ENCODE measurements at places on chromosomes 12 and 14.

- DNase-seq: no peak
- H3K27ac ChIP-seq: no peak overlapping the region
- H3K27me3 ChIP-seq: no peaks in the 10 kb centered on the region
These were observed 17.3 kb downstream of the USP44 start for GRCh38 chr12:95533985-95534384.

GRCh38 chr14:51895375-51895774 lies 35.0 kb downstream of the GNG2 start:
- H3K4me3 ChIP-seq: no peak overlapping the region
- no peak for DNase-seq
- peaks cover 50% of the 10 kb centered on the region for H3K4me1 ChIP-seq
- H3K27me3 ChIP-seq: no peaks in the 10 kb centered on the region
- peaks cover 28% of the 10 kb centered on the region for H3K36me3 ChIP-seq

DNA sequence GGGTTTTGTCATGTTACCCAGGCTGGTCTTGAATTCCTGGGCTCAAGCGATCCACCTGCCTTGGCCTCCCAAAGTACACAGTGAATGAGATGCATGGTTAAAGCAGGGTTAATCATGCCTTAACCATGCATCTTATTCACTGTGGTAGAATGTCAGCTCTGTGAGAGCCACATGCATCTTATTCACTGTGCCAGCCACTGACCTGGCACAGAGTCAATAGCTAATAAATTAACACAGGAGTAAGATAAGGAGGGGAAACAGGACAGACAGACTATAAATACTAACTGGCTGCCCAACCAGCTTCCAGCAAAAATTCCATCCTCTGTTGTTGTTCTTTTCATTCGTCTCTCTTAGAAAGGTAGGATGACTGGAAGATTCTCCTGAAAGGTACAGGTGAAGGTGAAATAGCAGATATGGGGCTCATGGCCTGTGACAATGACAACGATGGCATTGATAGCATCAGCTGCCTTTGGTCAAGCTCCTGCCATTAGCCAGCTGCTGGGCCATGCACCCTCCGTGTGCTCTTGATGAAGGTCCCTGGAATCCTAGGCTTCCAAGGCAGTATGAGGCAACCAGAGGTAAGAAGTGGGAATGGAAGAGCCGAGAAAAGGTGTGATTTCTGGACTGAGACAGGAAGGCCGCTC lies 76.6 kb downstream of the ZNF664 start:
- H3K4me3 ChIP-seq: no peak overlapping the region
- peaks cover 7% of the 10 kb centered on the region for H3K27me3 ChIP-seq
- no peak overlapping the region for H3K27ac ChIP-seq
- H3K4me1 ChIP-seq: peaks cover 3% of the 10 kb centered on the region
- DNase-seq: no peak

GRCh38 chr14:71753126-71753830 lies 179.0 kb upstream of the RGS6 start:
- peaks cover 7% of the 10 kb centered on the region for H3K36me3 ChIP-seq
- H3K4me1 ChIP-seq: peaks cover 6% of the 10 kb centered on the region
- peaks cover 18% of the 10 kb centered on the region for H3K27me3 ChIP-seq
- DNase-seq: peak; percentile 47
- no peak overlapping the region for H3K27ac ChIP-seq
- H3K4me3 ChIP-seq: no peak overlapping the region

- no peak overlapping the region for H3K27ac ChIP-seq
- H3K27me3 ChIP-seq: peaks cover 37% of the 10 kb centered on the region
- peaks cover 2% of the 10 kb centered on the region for H3K4me1 ChIP-seq
These were observed 401.1 kb downstream of the RGS6 start for GRCh38 chr14:72333357-72333756.

- no peaks in the 10 kb centered on the region for H3K36me3 ChIP-seq
- no peak for DNase-seq
- H3K27me3 ChIP-seq: no peaks in the 10 kb centered on the region
- H3K4me1 ChIP-seq: no peaks in the 10 kb centered on the region
- no peak overlapping the region for H3K27ac ChIP-seq
These were observed 43.0 kb downstream of the LRIG3 start for GRCh38 chr12:58877243-58877743.
